Stimulated activated CD8-positive, alpha-beta memory T cell treated with anti-CD3 and anti-CD28 coated beads, Interleukin-15, amount 100 ng/mL, for 24 hours (primary cell): ENCODE measurements at places on chromosomes 2 and 18.

DNA sequence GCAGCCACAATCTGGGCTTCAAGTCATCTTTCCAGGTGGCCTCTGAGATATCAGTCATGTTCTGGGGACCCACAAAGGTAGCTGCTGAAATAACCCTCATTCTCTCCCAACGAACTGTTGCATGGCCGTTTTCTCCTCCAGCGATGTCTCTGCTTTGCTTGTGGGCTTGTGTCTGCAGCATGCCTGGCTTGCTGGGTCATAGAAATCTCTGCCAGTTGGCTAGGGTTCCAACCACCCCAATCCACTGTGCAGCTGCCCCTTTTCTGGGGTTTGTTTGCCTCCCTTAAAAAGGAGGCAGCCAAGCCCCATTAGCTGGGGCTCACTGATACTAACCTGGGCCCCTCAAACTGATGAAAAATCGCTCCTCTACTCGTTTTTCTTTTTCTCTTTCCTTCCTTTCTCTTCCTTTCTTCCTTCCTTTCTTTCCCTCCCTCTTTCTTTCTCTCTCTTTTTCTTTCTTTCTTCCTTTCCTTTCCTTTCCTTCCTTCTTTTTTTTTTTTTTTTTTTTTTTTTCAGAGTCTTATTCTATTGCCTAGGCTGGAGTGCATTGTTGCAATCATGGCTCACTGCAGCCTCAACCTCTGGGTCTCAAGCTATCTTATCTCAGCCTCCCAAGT is 680.0 kb downstream of the EPHA4 start:
- DNase-seq: no peak

GRCh38 chr2:151570191-151570590 is 160.5 kb downstream of the RIF1 start:
- DNase-seq: no peak

- no peak for DNase-seq
Observed at GRCh38 chr2:18510775-18511174, 49.7 kb downstream of the RDH14 start.

DNA sequence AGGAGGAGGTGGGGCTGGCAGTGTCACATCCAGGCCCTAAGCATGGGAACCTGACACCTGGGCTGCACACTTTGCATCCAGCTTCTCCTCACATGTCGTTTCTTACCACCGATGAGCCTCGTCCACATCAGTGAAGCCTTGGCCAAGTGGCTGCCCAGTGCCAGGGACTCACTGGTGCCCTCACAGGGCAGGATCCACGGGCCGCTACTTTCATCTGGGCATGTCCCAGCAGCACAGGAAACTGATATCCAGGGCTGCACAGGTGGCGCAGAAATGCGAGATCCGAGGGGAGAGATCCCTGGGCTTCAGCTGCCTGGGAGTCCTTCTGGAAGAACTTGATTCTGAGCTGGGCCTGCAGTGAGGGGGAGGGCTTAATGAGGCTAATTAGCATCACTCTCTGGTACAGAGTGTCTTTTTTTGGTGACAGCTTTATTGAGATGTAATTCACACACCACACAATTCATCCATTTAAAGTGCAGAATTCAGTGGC is 291.6 kb upstream of the HDAC4 start:
- DNase-seq: no peak

DNA sequence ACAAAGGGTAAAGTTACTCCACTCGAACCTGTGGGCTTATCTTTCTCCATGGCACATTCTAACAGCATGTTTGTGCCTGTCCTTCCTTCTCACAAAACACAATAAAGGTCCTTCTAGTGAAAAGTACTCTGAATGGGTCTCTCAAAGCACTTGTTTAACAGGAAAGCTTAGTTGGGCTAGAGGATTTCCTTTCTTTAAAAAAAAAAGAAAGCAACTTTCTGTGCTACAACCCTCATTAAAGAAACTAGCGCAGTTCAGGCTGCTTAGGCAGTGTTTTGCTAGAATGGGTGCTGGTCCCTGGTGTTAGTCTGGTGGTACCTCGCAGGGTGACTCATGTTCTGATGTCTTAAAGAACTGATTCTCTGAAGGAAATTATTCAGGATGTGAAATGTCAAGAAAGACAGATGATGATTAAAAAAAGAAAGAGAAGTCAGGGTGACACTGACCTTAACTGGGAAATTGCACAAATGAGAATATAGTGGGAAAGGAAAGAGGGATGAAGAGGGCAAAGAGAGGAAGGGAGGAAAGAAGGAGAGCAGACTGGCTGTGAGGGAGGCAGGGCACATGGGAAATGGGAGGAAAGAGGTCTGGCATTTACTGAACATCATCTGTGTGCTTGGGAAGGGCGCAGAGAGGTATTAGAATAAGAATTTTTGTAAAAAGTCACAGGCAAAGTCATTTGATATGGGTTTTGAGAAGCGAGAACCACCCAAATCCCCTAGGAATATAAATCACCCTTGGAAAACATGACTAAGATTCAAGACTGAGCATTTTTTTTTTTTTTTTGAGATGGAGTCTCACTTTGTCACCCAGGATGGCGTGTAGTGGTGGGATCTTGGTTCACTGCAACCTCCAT is 74.9 kb downstream of the ATP8B1 start:
- DNase-seq: no peak

DNA sequence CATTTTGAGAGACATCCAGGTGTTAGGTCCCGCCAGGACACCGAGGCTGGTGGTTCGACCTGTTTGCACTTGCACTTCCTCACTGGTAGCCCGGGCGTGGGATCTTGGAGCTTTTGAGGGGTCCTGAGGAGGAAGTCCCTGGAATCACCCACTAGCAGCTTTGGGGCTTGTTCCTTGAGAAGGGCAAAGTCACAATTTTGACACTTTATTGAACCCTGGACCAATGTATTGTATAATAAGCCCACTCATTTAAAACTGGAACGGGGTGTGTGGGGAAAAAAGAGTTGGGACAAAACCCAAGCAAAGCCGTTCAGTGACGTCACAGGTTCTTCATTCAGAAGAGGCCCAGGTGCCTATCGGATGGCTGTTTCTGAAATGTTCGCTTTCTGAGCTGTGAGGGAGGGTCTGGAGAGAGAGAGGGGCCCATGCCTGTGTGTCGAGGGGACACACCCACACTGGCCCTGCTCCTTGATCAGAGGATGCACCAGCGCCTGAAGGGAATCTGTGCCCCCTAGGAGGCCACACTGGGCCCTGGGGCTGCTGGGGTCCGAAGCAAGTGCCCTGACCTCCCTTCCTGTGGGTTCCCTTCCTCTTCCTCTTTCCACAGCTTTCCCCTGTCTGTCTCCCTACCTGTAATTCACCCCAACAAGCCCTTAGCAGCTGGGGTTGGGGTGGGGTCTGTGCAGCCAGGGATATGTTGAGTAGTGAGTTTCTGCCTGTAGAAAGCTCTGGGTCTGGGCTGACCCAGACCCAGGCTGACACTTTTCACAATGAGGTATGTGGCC is 2.6 kb downstream of the LPIN1 start:
- DNase-seq: no peak

DNA sequence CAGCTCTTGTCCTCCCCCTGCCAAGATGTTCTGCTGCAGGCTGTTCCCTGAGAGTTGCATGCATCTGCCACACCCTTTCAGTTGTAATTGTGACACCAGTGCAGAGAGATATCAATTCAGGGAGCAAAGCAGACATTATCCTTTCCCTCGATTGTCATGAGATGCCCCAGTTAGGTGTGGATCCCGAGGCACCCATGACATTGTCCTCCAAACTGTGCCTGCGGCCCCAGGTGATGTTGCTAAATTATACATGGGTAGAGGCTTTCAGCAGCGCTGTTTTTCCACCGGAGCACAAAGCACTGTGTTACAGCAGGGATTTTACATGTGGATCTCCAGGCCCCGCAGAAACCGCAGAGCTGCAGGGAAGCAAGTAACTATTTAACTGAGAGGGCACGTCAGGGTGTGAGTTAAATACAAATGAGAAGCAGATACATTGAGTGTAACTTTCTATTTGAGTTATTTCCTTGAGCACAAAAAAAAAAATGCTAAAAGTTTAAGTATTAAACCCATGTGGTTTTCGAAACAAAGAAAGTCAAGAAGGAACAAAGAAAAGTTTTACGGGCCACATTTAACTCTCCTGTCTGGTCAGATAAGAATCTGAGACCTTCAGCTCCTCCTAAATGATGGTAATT is 90.3 kb upstream of the BCL2L11 start:
- DNase-seq: no peak

DNA sequence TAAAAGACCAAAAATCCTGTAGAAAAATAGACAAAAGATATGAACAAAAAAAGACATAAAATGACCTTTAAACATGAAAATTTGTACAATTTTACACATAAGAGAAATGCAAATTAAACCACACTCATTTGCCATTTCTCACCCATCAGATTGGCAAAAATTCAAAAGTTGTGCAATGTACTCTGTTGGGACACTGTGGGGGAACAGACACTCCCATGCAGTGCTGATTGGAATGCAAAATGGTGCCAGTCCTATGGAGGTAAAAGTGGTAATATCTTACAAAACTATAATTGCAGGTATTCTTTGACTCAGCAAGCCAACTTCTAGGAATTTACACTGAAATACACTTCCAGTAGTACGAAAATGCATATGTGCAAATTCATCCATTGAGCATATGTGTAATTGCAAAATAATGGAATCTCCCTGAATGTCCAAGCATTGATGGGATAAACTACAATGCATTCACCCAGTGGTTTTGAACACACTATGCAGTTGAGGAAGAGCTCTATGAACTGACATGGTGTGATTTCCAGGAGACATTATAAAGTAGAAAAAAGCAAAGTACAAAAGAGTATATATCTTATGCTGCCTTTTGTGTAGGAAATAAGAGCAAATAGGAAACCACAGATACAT is 201.8 kb upstream of the ZNF521 start:
- no peak for DNase-seq

GRCh38 chr2:194550702-194551101 is 1106.3 kb upstream of the SLC39A10 start:
- DNase-seq: no peak

DNA sequence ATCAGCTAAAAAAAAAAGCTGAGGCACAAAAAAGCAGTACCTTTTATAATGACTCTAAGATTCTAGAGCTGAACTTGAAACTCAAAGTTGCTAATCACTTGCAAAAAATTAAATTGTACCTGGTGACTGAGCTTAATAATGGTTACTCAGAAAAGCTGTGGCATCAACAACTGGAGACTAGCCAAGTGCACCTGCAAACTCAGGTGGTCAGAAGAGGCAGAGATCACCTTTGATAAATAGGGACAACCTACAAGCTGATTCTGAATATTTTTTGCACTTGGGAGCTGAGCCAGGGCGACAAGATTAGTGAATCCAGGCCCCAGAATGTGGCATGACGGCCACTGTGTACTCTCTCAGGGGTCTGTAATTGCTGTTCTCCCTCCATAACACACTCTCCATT is 3.0 kb downstream of the ABHD3 start:
- no peak for DNase-seq

DNA sequence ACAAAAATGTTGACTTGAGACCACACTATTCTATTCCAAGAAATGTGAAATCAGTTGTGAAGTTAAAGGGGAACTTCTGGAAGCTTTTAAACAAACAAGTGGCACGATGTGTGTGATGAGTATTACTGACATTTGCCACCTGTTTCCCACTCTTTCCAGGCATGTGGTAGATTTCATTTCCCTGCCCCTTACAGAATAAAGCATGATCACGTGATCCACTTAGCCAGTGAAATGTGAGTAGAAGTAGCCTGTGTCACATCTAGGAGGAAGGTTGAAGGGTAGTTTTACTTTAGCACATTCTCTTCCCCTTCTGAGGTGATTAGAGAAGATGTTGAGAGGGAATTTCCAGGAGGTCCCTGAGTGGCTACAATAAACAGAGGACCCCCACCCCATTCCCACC is 3.8 kb downstream of the COL4A4 start:
- no peak for DNase-seq

- DNase-seq: no peak
Observed at GRCh38 chr18:67590571-67591141, 74.1 kb upstream of the DSEL start.

DNA sequence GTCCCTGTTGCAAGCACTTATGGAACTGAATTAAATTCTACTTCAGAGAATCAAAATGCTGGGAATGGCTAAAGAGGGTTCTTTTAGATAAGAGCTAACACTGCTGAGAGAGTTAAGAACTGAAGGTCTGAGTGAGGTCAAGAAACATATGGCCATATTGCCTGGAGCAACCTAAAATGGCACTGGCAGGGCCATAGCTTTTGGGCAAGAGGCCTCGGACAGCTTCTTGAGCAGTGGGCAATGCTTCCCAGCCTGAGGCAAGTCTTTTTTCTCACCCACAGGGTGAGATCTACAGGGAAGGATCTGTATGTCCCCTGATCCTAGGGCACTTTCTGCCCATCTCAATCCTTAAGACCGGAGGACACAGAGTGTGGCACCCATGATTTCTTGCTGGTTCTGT is 244.6 kb upstream of the NT5C1B start:
- DNase-seq: no peak

- DNase-seq: no peak
Observed at GRCh38 chr2:163715199-163715598, 20.6 kb downstream of the FIGN start.

GRCh38 chr2:37306024-37306423 is 18.6 kb downstream of the PRKD3 start:
- DNase-seq: no peak

DNA sequence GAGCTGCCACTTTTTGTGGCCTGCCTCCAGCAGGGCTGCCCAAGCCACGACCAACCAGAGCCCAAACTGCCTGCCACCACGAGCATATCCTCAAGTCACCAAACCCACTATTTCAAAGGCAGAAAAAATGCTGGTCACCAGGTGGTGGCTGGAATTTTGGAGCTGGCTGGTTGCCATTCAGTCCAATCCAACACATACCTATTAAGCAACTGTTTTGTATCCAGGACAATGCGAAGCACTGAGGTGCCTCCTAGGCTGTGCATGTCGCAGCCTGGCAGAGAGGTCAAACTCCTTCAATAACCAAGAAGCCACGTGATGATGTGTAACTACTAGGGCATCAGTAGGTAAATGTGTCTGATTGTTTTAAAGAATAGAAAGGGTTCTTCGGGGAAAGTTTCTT is 108.3 kb upstream of the PPP1CB start:
- no peak for DNase-seq

DNA sequence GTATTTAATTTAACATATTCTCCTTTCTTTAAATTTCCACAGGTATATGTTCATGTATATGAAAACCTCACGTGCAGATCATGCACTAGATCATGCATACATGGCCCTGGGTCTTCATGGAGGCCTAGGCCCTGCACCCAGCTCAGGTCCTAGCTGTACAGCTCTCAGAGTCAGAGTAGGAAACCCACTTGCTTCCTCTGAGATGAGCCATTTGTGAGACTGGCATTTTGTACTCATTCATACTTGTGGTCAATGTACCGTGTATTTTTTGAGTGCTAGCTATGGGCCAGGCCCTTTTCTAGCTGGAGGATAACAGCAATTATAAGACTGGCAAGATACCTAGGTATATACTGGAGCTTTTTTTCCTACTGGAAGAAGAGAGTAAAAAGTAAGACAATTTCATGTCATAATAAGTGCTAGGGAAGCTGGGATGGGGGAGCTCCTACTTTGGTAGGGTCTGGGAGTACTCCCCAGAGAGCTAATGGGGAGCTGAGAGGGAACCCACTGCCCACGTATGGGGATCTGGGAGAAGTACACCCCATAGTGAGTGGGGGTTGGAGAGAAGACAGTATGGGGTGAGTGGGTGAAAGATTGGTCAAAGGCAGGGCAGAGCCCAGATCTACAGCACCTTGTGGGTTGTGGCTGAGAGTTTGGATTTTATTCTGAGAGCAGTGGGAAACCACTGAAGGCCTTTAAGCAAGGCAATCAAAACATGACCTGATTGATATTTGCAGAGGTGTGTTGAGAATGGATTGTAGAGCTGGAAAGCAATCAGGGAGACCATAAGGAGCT is 72.0 kb downstream of the POLE4 start:
- no peak for DNase-seq
